Activated CD4-positive, alpha-beta T cell treated with anti-CD3 and anti-CD28 coated beads, Interleukin-2, amount 50 U/mL, for 24 hours (primary cell): ENCODE measurements at places on chromosomes 2 and 18.

- DNase-seq: no peak
Observed at GRCh38 chr2:237873421-237873831, 14.0 kb downstream of the RAMP1 start.

- DNase-seq: peak; percentile 33
Observed at GRCh38 chr2:49973917-49974368, 819.6 kb upstream of the FSHR start.

DNA sequence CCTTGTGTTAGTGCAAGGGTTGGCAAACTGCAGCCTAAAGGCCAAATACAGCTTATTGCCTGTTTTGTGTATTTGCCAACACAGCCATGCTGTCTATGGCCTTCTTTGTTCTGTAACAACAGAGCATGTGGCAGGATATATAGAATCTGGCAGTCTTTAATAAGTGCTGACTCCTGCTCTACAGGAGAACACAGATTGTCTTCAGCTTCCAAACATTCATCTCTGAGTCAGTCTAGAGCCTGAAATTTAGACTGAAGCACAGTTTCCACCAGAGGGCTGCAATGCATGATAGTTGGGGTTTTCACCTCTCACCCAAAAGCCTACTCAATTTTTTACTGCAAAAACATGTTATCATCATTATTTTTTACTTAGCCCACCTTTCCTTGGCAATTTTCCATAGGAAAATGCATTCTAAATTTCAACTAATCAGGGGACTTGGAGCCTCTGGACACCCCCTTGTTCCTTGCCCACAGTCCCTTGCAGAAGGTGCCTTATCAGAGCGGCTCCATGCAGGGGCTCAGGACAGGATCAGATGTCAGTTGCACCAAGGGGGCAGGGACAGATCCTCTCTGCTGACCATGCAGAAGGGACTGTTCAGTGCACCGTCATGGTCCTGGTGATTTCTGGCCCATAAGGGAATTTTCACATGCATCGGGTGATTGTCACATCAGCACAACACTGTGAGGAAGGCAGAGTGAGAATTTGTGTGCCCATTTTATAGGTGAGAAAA lies 12.4 kb downstream of the IL37 start:
- no peak for DNase-seq

- DNase-seq: no peak
Observed at GRCh38 chr2:72114693-72115051, 33.0 kb downstream of the CYP26B1 start.

GRCh38 chr2:162520959-162521358 lies 177.0 kb downstream of the GCA start:
- no peak for DNase-seq

GRCh38 chr2:10057231-10058107 lies 14.1 kb downstream of the KLF11 start:
- no peak for DNase-seq

GRCh38 chr2:214217599-214217998 lies 193.3 kb upstream of the VWC2L start:
- DNase-seq: no peak

- DNase-seq: peak; percentile 36
Observed at GRCh38 chr2:88638743-88639142, 11.5 kb upstream of the EIF2AK3 start.

GRCh38 chr18:45856531-45856930 lies 31.1 kb downstream of the SIGLEC15 start:
- no peak for DNase-seq

- no peak for DNase-seq
Observed at GRCh38 chr18:9714266-9715087, 6.4 kb downstream of the RAB31 start.

GRCh38 chr2:65489269-65489668 lies 56.9 kb upstream of the SPRED2 start:
- no peak for DNase-seq

DNA sequence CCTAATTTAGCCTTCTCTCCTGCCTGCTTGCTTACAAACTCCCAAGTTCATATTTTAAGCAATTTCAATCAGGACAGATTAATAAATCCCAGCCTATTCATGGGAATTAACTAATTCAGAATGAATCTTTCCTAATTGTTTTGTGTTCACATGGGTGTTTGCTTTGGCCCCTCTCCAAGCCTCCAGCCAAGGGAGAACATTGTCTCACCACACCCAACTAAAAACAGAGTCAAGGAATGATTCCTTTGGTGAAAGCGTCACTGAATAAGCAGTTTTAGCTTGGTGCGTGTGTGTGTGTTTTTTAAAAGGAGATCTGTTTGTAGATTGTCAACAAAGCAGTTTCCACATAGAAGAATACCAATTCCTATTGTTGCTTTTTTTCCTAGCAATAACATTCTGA lies 43.0 kb upstream of the DSG1 start:
- DNase-seq: no peak

GRCh38 chr2:36556842-36557241 lies 41.1 kb downstream of the FEZ2 start:
- no peak for DNase-seq

DNA sequence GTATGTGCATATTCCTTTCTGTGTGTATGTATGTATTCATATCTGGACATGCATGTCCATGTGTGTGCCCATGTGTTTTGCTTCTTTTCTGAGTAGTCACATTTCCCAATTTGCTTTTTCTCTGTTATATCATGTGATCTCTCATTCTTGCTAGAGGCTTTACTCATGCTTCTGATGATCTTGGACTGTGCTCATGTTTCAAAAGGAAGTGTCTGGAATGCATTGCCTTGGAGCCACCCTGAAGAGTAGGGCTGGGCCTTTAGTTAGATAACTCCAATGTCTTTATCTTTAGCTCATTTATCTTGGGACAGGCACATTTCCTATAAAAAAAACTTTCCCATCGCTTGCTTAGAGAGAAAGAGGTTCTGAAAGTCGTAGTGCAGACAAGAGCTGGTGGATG lies 859.2 kb downstream of the CNTNAP5 start:
- DNase-seq: no peak

- DNase-seq: no peak
Observed at GRCh38 chr18:8705961-8706790, 820 bp downstream of the MTCL1 start.

DNA sequence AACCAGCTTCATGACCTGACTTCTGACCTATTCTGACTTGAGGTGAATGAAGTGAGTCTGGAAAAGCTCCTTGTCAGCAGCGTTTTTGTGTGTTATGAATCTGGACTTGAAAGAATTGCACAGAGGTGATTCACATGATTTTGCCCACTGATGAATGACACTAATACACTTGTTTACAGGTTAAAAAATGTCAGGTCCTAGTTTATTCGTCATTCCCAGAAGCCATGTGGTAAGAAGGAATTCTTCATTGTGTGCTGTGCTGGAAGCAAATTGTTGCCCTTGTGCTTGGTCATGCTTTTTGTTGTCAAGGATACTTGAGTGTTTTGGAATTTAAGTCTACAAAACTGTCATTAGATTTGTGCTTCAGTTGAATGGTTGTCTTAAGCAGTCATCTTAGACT lies 15.5 kb downstream of the SEC11C start:
- DNase-seq: no peak

- DNase-seq: no peak
Observed at GRCh38 chr2:7931808-7932207, 750.0 kb upstream of the ID2 start.

DNA sequence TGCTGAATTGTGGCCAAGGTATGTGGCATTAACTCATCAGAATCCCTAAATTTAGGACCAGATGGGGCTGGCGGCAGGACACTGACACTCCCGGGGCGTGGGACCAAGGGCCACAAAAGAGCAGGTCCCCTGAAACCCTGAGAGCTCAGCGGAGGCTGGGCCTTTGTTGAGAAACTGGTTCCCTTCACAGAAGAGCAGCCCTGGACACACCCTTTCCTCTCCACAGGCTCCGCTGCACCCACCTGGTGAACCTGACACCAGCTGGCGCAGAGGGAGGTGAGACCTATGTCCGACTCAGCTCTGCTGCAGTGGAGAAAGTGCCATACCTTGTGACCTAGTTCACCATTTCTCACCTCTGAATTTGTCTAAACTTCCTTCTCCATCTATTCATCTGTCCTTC lies 119.5 kb downstream of the RTP5 start:
- no peak for DNase-seq

- no peak for DNase-seq
Observed at GRCh38 chr2:177724398-177725287, 332.1 kb downstream of the AGPS start.

DNA sequence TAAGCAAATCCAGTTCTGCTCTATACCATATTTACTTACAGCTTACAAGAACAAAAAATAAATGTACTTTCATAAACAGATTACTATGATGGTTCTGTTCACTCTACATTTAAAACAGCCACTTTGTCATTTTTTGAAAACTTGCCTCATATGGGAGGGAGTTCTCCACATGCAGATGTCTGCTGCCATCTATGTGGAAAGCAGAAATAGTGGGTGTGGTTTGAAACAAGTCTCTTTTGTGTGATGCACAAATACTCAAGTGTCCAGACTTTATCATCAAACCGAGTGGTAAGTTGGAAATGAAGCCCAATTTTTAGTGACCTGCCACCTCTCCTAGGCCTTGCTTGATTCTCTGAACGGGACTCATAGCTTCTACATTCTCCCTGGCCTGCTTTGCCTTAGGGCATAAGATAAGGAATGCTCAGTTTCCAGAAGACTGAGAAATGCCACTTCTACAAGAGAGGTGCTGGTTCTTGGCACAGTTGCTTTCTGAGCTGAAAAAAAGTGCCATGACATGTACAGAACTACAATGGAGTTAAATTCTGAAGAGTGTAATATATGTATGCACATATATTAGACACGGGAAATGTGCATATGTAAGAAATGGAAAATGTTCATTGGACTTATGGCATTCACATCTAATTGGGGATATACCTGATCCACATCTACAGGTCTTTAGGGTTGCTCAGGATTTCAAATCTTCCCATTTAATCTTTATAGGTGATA lies 221.0 kb downstream of the SLC8A1 start:
- DNase-seq: no peak

DNA sequence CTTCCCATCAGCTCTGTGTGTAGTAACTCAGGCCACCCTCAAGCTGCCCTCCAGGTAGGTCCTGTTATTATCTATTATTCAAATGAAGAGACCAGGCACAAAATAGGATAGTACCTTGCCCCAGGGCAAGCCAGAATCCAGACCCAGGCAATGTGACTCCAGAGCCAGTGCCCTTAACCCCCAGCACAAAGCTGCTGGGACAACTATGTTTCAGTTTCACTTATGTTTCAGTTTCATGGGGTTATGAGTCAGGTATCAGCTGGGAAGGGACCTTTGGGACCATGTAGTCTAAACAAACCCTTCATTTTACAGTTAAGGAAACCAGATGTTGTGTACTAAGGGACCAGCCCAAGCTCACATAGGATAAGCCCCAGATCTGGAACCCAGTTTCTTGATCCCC lies 10.0 kb downstream of the HK2 start:
- no peak for DNase-seq

DNA sequence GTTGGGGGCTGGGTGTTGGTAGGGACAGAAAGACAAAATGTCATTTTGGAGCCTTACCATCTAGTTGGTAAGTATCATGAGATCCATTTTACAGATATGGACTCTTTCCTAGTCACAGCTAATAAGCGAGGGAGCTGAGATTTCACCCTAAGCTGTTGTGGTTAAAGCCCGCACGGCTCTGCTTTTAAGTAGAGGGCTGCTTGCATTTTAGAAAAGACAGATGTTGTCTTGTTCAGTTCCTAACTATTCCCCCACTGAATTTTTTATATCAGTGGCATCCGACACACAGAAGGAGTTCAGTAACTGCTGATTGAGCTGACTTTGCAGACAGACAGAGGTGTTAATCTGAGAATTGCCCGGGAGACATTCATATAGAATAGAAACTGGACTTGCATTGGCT lies 3.7 kb downstream of the QPCT start:
- no peak for DNase-seq

DNA sequence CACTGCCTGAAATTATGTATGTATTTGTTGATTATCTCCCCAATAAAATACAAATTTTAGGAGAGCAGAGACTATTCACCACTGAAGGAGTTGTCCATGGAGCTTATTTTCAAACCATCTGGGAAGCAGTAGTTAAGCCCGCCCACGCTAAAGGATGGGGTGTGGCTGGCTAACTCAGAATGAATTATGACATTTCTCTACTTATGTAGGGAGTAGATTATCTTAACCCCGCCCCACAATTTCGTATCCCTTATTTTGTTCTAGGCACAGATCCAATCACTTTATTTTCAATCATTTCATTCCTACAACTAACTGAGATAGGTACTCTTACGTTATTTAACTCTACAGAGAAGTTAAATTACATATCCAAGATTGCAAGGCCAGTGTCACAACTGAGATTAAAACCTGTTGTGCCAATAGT lies 1.4 kb upstream of the LAPTM4A start:
- no peak for DNase-seq

GRCh38 chr18:37499044-37499443 lies 66.6 kb downstream of the CELF4 start:
- no peak for DNase-seq

GRCh38 chr2:218736531-218736930 lies 25.9 kb downstream of the TTLL4 start:
- no peak for DNase-seq

GRCh38 chr2:17912266-17912691 lies 33.8 kb downstream of the KCNS3 start:
- no peak for DNase-seq

DNA sequence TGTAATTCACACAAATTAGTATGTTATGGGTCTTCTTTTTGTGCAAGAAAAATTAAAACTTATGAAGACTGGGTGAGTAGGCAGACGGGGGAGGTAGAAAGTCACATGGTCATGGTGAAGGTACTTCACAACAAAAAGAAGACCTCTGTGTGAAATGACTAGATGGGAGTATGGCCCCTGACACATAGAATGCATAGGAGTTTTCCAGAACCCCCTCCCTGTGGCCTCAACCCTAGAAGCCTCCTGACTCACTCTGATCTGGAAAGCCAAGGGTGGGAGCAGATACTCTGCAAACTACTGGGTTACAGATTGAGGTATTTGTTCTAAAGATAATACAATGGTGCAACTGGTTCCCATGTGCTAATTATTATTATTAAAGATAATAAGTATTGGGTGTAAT lies 23.2 kb downstream of the SATB2 start:
- no peak for DNase-seq

- no peak for DNase-seq
Observed at GRCh38 chr2:74884866-74885265, 50.9 kb downstream of the HK2 start.

- no peak for DNase-seq
Observed at GRCh38 chr2:156476850-156477206, 40.6 kb downstream of the GPD2 start.

DNA sequence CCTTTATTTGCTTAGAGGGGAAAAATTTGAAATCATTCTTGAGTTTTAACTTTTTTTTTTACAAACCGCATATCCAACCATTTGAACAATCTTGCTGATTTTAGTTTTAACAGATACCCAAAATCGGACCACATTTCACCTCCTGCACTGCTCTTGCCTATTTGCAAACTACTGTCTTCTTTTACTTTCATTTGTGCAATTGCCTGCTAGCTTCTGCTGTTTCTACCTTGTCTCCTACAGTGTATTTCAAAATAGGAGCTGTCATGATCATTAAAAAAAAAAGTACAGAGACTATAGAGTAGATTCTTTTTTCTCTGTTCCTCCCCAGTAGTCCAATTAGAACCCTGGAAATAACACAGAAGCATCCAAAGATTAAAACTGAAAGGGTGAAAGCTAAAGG lies 1081.2 kb downstream of the SOCS6 start:
- DNase-seq: no peak

GRCh38 chr2:143296089-143296488 lies 166.9 kb downstream of the ARHGAP15 start:
- DNase-seq: no peak
